ENCODE measurements at places on chromosomes 3 and 15. TPM values are rescaled to one million over a fixed set of nuclear protein-coding genes. Genes with fewer than 3 reads are reported as not detected.

The FGD5 gene
- total RNA-seq, result 0.03 TPM

The CCR1 gene
- total RNA-seq, result not detected

The FBXL22 gene
- total RNA-seq, result 0.18 TPM

The ARGFX gene
- not detected for total RNA-seq

The C3orf62 gene
- 1.9 TPM for total RNA-seq

The AMIGO3 gene
- 0.41 TPM for total RNA-seq

The METTL6 gene
- total RNA-seq, result 25.3 TPM

The SERINC4 gene
- total RNA-seq, result 0.08 TPM

The PLSCR4 gene
- 6.5 TPM for total RNA-seq

The HHLA2 gene
- 0.13 TPM for total RNA-seq

The TRPC1 gene
- 8.3 TPM for total RNA-seq

The NLGN1 gene
- total RNA-seq, result not detected

All from A549 treated with CORT108297 at 1 μM for 4 hours (cell line).